ENCODE measurements at places on chromosomes 11 and 22. TPM values are rescaled to one million over a fixed set of nuclear protein-coding genes. Genes with fewer than 3 reads are reported as not detected.

GRCh38 chr22:43418079-43418825 lies 6.4 kb downstream of the MPPED1 start:
- DNase-seq: no peak

DNA sequence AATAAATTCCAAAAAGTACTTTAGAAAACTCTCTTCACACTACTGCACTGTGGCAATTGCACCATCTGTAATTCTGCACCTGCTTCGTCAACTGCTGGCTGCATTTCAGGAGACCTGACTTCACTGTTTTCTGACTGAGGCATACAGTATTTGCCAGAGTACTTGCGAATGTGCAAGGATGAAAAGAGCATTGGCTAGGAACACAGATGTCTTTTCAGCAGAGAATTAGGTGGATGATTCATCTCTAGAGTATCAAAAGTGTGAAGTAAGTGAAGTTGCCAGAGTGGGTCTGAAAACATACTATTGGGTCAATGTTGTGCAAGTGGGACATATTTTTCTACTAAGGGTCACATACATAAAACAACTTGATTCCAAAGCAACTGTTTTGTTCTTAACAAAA lies 427.5 kb upstream of the CCDC90B start:
- no peak for DNase-seq

DNA sequence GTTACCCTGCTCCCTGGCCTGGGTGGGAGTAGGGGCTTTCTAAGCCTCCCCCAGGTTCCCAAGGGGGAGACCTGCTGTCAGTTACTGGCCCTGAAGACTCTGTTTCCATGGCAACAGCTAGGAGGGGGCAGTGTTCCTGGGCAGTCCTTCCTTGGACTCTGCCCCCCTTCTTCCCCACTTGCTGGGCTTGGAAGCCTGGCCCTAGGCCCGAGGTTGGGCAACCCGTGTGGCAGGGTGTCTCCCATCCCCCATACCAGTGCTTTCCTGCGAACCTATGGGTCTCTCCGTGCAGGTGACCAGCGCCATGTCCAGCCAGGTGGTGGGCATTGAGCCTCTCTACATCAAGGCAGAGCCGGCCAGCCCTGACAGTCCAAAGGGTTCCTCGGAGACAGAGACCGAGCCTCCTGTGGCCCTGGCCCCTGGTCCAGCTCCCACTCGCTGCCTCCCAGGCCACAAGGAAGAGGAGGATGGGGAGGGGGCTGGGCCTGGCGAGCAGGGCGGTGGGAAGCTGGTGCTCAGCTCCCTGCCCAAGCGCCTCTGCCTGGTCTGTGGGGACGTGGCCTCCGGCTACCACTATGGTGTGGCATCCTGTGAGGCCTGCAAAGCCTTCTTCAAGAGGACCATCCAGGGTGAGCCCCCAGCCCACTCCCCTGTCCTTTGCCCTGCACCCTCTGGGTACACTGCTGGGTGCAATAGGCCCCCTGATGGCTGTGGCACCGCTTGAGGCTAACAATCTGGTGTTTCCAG lies 1.7 kb downstream of the ESRRA start:
- peak; percentile 81 for DNase-seq

DNA sequence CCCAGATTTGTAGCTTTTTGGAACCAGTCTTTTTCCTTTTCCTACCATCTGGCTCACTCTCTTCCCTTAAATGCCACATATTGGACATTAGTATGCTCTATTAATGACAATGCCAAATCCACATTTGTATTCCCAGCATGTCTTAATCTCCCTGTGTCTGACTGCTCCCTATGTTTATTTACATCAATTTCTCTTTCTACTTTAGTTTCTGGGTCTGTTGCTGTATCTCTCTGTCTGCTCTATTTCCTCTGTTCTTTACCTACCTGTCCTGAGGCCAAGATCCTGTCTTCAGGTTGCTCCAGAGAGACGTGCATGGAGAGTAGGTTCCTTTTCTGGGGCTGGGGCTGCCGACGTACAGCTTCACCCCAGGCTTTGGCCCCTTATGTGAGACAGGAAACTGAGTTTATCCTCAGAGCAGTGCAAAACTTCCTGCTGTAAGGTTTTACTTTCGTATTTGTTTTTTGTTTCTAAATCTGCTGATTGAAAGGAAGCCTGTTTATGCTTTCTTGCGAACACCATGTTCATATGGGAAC lies 25.6 kb downstream of the OR2AG2 start:
- no peak for DNase-seq

- peak; percentile 70 for DNase-seq
Measured at GRCh38 chr22:41799486-41800347, 762 bp upstream of the CCDC134 start.

DNA sequence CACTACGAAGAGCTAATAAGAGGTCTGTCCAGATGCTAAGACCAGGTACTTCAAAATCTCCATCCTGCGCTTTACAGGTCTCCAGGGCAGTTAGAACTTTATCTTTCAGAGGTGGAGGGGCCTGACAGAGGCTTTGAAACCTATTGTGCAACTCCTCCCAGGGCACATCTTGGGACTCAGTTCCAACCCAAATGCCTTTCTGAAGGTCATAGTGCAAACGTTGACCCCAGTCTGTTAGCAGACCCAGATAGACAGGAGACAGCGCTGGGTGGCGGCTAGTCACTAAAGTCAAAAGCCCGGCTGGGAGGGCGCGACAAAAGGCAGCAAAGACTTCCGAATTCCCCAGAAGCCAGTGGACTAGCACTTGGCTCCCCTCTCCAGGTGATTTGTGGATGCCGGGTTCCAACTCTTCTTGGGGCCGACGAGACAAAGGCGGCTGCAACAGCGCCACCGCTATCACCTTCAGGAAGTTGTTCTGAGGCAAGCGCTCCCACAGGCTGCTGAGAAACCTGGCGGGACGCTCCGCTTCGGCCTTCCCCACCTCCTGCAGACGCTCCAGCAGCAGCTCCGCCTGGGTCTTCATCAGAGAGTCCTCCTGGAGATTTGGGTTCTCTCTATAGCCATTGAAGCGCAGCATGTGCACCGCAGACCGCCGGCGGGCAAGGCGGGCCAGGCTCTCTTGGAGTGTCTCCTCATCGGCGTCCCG lies 728 bp downstream of the FANCF start:
- peak; percentile 80 for DNase-seq

DNA sequence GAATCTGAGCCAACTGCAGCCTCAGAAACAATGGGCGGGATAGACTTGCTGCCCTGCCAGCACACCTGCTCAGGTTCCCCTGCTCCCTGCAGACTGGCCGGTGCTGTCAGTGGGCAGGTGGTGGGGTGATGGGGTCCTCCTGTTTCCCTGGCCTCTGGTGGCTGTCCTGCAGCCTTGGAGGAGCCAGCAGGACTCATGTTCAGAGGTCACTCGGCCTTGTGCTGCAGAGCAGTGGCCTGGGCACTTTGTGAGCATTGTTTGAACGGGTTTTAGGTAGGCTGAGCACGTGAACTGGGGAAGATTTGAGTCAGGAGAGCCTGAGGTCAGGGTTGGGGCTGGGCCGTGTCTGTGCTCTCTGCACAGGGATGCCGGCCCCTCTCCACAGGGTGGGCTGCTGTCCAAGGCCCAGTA lies 17.6 kb downstream of the PPIL2 start:
- no peak for DNase-seq

OR8G1 gene
- total RNA-seq: not detected

OR51E2 gene
- total RNA-seq: 11.6 TPM
